ENCODE measurements at places on chromosomes 6 and 20. TPM values are rescaled to one million over a fixed set of nuclear protein-coding genes. Genes with fewer than 3 reads are reported as not detected.
A peak's percentile ranks its signal among the peaks of the same experiment; 100 is the strongest.

DNA sequence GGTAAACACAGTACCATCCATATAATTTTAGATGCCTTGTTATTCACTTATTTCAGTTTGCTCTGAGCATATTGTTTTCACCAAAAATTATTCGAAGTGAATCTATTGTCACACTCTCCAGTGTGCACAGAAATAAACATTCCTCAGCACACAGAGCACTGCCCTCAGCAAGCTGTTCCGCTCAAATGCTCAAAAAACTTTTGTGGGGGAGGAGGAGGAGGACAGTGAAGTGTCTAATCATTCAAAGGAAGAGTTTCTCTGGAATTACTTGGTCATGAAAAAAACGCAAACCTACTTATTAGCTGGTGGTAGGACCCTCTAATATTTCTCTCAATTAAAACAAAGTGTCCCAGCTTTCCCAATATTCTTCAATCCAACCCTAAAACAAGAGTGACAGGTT lies 88.3 kb downstream of the DTNBP1 start:
- DNase-seq: no peak

- DNase-seq: no peak
Observed at GRCh38 chr6:38476141-38476540, 163.6 kb downstream of the BTBD9 start.

DNA sequence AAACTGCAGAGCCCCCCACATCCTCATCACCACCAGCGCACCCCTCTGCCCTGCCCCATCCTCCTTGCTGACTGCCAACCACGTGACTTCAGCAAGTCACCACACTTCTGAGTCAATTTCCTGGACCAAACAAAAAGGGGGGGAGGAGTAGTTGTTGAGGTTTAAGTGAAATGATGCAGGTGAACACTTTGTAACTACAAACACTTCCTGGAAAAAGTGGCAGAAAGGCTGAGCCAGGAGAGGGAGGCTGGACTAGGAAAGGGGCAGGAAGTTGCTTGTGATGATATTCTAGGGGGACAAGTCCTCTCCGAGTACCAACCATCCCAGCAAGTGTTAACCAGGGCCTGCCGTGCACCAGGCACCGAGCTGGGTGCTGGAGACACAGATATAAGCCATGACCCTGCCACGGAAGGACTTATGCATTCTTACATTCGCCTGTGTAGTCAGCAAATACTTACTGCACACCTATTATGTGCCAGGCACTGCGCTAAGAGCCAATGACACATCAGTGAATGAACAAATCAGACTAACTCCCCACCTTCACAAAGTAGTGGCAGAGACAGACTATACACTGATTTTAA lies 67.3 kb downstream of the PREX1 start:
- peak; percentile 71 for DNase-seq

DNA sequence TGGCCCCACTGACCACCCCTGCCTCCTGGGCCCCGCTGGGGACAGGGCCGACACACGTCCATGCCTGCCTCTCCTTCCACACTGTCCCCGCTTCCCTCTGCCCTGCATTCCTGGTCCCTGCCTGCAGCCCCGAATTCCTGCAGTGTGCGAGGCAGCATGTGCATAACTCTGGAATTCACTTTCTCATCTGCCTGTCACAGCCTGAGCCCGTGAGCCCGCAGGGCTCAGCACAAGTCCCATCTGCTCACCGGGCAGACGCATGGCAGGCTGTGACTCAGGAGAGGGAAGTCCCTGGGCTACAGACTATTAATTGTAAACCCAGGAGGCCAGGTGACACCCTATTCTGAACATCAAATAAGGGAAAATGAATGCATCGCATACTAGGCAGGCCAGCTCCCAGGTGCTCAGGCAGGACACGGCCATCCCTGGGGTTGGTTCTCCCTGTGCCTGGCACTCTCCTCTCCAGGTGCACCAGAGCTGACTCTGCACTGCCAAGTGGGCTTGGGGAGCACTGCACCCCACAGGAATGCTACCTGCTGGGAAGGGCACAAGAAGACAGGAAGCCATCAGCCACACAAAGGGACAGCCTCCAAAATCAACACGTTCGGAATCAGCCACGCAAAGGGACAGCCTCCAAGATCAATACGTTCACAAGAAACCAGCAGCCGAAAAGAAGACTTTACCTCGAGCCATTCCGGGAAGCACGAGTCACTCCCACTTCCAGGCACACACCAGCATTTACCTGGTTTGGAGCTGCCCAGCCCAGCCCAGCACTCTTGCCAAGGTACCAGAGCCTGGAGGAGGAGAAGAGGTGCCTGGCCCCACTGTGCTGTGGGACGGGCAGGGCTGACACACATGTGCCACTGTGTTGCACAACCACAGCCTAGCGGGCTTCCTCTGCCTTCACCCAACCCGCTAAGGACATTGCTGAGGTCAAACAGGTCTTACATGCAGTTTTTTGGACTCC lies 65.9 kb downstream of the DLL1 start:
- DNase-seq: peak; percentile 45

DNA sequence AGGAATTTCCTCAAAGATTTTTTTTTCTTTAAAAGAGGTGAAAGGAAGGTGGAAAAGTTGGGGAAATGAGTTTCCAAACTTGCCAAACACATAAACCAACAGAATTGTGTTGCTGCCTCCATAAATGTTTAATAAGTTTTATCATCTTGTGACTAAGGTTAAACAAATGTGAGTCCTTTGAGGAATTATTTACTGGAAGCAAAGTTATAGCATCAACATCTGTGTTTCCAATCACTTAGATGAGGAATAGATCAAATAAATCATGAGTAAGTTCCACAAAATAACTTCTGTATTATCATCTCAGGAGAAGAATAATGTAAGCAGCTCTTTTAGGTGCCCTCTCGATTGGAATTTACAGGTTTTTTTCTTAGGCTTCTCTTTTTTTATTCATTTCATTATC lies 20.5 kb downstream of the TSHZ2 start:
- no peak for DNase-seq

GRCh38 chr6:436308-437036 lies 44.9 kb downstream of the IRF4 start:
- peak; percentile 77 for DNase-seq

DNA sequence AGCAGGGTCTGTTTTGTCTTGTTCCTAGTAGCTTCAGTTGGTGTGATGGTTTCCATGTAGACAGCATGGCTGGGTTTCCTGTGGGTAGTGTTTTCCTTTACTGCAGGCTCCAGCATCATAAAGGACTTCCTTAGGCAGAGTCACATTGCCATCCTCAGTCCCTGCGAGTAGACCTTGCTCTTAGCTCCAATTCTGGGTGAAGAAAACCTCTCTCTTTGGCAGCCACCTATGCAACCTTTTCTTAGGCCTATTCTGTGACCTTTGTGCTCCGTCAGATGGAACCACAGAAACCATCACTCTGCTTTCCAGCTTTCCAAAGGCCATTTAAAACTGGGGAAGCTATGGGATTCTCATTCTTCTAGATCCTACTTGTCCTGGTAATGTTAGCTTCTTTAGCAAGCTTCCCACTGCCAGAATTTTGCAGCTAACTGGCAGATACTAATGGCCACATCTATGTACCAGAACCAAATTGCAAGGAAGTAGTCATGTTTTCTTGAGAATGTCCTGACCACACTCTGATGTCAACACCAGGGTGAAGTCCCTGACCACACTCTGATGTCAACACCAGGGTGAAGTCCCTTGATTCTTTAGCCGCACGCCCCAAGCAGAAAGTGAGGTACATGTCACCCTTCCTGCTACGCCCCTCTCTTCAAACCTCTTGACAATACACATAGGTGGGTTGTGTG lies 646.6 kb upstream of the HS3ST5 start:
- DNase-seq: peak; percentile 8

DNA sequence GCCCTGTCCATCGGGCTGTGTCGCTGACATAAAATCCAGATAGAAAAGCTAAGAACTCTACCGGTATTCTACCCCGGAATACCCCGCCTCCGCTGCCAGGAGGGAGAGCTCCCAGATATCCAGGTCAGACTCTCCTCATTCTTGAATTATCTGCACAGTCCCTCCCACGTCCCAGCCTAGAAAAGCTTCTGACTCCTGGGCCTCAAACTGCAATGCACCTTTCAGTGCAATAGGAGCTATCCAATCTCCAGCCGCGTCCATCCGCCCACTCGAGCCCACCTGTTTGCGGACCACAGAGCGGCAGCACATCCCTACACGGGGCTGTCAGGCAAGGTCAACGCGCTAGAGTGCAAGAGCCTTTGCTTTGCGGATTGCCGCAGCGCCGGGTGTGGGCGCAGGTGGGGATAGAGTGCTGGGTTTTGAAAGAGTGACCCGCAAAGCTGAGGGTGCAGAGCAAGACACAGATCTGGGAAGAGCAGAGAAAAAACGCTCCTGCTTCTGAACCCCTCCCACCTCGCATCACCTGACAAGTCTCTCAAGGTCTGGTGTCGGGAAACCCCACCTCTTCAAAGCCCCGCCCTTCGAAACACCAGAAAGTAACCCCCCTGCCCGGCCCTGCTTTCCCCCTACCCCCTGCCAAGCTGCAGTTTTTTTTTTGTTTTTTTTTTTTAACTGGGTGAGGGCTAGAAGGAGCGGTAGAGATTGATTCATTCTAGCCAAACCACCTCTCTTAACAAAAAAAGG lies 1.3 kb downstream of the TAPBP start:
- DNase-seq: peak; percentile 83

- DNase-seq: no peak
Observed at GRCh38 chr6:23499549-23499948, 626.5 kb upstream of the NRSN1 start.

DNA sequence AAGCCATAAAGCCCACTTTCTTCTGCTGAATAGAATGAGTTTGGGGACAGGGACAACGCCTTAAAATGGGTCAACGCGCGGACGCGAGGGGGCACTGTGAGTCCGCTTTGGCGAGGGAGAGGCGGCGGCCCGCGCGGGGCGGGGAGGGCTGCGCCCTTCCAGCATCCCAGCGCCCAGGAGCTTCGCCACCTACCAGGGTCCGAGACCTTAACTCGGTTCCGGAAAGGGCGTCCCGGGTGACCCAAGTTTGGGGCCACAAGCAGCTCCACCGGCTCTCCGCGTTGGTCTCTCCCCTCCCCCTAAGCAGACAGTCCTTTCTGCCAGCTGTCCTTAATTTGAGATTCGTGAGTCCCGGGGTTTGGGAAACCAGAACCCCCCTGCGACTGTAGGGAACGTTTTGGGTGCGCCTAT lies 1.8 kb upstream of the SAMD5 start:
- peak; percentile 27 for DNase-seq

- no peak for DNase-seq
Observed at GRCh38 chr6:149056777-149057463, 260.6 kb upstream of the TAB2 start.

DNA sequence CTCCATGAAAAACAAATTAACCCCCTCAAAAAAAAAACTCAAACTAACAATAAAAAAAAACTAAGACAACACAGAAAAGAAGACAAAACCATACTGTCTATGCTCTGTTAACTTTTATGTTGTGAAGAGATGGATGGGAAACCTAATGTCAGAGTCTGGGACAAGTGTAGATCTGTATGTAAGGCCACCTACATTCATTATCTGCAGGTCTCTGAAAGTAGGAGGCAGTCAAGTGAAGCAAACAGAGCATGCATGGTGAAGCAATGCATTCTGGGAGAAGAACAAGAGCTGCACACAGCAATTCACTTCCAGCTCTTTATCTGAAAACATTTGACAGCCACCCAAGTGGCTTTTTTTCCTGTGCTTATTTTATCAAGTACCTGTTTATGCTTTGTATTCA lies 452.0 kb downstream of the EPHA7 start:
- no peak for DNase-seq

DNA sequence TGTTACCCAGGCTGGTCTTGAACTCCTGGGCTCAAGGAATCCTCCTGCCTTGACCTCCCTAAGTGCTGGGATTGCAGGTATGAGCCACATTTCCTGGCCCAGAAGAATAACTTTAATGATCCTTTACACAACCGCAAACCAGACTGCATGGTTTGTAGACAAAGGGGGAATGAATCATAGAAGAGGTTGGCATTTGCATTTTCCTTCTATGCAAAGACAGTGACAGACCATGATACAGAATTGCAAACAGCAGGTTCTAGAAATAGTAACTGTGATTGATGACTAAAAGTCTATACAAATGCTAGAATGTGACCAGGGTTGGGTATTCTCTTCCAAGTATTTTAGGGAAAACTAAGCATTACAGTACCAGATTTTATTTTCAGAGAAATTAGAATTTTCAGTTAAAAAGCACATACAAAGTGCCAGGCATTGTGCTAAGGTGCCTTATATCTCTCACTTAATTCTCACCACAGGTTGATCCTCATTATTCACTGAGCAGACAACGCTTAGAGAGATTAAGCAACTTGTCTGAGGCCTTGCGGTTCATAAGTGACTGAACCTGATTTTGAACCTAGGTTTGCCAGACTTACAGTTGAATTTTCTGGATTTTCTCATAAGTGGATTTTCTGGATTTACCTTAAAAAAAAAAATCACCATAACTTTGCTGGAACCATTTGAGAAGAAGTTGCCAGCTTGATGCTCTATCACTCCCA lies 146.6 kb downstream of the ZFAND3 start:
- DNase-seq: no peak

DNA sequence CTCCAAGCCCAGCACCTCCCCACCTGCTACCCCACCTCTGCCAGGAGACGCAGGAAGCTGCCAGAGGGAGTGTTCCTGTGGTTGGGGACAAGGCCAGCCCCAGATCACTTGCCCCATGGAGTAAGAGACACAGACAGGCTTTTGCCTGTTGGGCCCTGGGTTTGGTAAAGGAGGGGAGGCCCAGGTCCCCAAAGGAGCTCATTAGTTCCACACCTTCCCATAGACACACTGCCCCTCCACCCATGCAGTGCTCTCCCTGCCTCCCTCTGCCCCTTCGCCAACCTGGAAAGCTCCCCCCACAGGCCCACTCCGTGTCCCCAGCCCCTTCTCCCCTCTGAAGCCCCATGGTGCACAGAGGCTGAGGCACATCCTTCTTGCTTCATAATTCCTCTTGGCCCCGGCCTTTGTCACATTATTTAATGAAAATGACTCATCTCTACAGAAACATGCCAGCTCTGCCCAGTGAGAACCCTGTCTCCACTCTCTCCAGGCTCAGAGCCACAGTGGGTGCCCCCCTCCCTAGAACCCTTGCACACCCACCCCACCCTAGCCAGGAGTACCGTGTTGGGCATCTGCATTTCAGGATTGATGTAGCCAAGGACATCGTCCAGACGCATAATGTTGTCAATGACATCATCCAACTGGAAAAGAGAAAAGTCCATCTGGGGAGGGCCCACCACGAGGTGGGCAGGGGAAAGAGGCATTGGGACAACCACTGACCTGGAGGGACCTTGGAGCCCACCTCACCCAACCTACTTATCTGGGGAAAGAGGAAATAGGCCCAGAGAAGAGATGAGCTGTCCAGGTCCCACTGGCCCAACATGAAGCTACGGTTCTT lies 46.0 kb downstream of the TFEB start:
- no peak for DNase-seq

GRCh38 chr6:2528156-2528555 lies 222.6 kb downstream of the MYLK4 start:
- no peak for DNase-seq

GRCh38 chr6:6749702-6750491 lies 161.4 kb downstream of the LY86 start:
- peak; percentile 92 for DNase-seq

GRCh38 chr6:159739341-159739740 lies 12.0 kb downstream of the WTAP start:
- no peak for DNase-seq

C6orf15 gene
- total RNA-seq: not detected

LST1 gene
- not detected for total RNA-seq

LY6G5C gene
- 0.97 TPM for total RNA-seq

FAM83C gene
- total RNA-seq: not detected

ABT1 gene
- total RNA-seq: 15.0 TPM

ERVFRD-1 gene
- total RNA-seq: not detected

HLA-DPB1 gene
- total RNA-seq: 25.4 TPM

GCNT2 gene
- 6.8 TPM for total RNA-seq

GPR6 gene
- not detected for total RNA-seq

PPP1R16B gene
- total RNA-seq: 0.16 TPM
